ENCODE measurements at places on chromosomes 11 and 22. TPM values are rescaled to one million over a fixed set of nuclear protein-coding genes. Genes with fewer than 3 reads are reported as not detected.

- no peak for DNase-seq
Observed at GRCh38 chr11:125892071-125892470, 4.6 kb downstream of the HYLS1 start.

GRCh38 chr22:42947211-42947990 is 67.5 kb downstream of the PACSIN2 start:
- DNase-seq = peak; percentile 72

DNA sequence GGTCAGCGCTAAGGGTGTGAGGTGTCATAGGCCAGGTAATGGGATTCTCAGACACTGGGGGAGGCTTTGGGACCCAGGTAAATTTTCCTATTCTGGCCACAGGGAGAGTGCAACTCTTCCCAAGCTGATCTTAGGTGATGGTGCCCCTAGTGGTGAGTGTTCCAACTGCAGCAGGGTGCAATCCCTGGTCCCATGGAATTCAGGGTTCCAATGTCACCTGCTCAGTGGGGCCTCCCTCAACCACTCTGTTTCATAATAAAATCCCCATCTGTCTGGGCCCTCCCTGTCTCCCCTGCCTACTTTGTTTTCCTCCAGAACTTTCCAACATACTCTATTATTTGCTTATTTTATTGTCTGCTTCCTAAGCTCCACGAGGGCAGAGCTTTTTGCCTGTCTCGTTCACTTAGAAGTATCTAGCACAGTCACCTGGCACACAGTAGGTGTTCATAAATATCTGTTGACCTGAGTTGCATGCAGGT is 2.9 kb upstream of the SGSM1 start:
- DNase-seq = no peak

- DNase-seq = peak; percentile 85
Observed at GRCh38 chr11:19723572-19724342, 11.1 kb downstream of the NAV2 start.

GRCh38 chr11:100445231-100445735 is 241.8 kb upstream of the ARHGAP42 start:
- DNase-seq = no peak

DNA sequence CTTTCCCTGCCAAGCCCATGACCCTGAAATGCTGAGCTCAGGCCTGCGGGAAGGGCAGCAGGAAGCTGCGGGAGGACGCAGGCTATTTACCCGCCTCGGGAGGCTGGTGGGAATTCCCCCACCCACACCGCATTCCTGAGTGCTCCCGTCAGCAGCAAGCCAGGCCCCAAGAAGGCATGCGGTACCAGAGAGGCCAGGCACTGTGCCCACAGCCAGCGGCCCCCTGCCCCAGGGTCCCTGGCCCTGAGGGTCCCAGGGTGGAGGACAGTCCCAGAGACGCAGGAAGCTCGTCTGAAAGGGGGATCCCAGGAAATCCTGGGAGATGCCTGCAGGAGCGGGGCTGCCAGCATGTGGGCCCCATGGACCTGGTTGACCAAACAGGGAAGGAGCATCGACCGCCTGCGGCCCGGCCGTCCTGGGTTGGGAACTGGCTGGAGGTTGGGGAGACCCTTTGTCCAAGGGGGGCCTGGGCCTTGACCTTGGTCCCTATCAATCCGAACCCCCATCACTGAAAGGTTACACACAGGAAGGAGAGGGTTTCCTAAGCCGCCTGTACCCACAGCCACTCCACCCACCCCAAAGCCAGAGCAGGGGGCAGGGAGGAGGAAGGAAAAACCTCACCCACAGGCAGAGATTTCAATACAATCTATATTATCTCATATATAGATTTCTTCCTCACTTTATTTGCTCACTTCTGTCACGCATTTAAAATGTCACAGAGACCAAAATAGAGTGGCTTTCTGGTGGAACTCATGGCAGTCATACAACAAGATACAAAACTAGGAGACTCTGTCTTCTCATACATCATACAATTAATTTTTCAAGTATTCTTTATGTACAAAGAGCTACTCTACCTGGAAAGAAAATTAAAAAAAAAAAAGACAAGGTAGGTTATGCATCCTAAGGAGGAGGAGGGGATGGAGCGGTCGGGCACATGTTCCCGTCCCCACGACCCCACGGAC is 17.1 kb downstream of the MAFF start:
- peak; percentile 78 for DNase-seq

- no peak for DNase-seq
Observed at GRCh38 chr11:57658023-57658361, 430 bp downstream of the CLP1 start.

DNA sequence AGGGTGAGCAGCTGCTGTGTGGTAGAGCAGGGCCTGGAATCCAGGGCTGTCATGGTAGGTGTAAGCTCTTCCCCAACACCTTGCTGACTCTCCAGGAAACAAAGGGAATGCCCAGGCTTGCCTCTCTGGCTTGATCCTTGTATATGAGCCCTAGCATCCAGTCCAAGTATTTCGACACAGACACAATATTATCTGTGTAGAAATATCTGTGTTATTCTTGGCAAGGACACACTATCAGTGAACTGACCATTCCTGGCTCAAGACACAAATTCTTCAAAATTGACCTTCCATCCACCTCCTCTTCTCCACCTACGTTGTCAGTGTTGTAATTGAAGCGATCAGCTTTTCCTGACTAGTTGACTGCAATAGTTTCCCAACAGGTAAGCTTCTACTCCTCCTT is 312.0 kb upstream of the NARS2 start:
- DNase-seq = no peak

DNA sequence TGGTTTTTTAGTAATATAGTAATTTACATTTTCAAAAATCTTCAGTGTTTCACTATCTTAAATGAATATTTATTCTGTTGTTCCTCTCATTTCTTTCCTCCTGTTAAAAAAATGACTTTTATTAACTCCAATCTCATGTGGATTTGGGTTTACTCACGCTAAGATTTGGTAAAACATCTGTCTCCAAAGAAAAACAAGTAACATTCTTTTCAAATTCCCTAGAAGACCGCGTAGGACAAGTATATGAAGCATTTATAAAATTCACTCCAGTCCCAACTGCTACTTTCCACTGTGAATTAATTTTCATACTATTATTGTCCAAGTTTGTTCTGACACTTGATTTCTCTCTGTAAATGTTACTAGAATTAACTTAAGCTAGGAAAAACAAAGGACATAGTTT is 26.2 kb downstream of the SBF2 start:
- no peak for DNase-seq

DNA sequence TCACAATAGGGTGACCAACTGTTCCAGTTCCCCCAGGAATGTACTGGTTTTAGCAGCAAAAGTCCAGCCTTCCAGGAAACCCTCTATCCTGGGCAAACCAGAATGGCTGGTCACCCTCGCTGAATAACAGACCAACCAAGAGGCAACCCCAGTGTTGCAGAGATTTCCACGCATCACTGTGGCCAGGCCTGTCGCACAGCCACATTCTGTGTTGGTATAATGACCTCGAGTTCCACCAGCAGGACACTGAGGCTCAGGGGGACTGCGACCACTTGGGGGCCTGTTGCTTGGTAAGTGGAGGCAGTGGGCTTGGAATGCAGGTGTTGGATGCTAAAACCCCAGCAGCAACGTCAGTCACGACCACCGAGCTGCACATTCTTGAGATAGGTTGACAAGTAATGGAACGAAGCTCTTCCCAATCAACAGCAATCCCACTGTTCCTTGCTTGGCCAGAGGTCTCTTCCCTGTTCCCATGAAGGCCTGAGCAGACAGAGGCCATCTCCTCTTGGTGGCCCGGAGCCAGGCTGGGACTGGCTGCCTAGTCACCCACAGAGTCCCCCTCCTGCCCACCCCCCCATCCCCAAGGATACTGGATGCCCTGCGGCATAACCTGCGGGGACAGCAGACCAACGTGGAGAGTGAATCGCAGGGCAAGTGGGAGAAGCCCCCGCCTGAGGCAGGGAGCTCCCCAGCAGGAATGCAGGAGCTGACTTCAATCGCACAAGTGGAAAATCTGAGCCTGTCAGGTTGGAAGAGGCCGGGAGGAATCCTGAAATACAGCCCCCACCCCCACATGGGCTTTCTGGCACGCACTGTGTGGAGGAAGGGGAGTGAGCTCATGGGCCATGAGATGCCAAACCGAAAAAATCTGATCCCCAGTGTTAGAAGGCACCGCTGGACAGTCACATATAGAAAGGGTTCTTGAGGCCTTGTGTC is 43.4 kb upstream of the MN1 start:
- DNase-seq = peak; percentile 26

DNA sequence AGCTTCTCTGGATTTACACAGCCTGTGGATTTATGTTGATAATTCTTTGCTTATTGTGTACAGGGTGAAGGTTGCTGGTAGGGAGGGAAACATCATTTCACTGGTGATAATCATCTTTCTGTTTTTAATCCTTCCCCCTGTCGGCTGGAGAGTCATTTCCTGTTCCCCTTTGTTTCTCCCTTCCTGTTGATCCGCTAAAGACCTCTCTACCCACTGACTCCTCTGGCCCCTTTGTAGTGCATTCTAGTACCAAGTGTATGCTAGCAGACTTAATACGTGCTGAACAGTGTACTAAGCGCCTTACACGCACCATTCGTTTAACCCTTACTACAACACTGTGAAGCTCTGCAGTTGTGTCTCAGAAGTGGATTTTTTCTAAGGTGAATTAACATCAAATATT is 19.0 kb upstream of the OR9Q1 start:
- DNase-seq = no peak

GRCh38 chr11:125345421-125346178 is 150.5 kb downstream of the FEZ1 start:
- peak; percentile 71 for DNase-seq

- no peak for DNase-seq
Observed at GRCh38 chr11:3920148-3920852, 64.8 kb downstream of the STIM1 start.

DNA sequence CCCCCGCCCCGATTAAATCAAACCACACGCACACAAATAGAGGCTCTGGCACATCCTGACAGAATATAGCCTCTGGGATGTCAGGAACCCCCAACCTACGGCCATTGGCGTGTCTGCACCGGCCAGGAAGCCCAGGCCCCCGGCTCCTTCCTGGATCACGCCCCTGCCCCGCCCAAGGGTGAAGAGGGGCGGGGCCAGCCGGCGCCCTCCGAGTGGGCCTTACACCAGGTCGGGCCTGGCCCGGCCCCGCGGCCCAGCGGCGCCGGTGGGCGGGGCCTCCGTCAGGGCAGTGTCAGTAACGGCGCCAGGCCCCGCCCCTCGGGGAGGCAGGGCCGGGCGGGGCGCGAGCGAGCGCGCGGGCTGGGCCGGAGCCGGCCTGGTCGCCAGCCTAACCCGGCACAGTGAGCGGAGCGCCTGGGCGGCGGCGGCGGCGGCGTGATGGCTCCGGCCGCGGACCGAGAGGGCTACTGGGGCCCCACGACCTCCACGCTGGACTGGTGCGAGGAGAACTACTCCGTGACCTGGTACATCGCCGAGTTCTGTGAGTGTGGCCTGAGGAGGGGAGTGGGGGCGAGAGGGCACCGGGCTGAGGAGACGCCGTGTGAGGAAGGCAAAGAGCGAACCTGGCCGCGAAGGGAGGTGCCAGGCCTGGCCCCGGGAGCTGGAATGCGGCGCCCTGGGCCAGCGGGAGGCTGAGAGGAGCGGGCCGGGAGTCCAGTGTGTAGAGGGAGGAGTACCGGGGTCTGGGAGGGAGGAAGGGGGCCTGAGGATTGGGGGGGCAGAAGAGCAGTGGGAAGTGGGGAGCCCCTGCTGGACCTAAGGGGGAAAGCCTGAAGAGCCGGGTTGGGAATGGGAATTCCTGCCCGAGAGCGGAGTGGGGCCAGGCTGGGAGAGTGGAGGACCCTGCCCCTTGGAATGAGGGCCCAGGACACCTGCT is at the start of gene ACER3:
Gene ACER3, plus strand, starts transcription at position 380 of the 937 bp plus-strand sequence. Its CDS starts 59 bp downstream, at position 439.
- peak; percentile 95 for DNase-seq

DNA sequence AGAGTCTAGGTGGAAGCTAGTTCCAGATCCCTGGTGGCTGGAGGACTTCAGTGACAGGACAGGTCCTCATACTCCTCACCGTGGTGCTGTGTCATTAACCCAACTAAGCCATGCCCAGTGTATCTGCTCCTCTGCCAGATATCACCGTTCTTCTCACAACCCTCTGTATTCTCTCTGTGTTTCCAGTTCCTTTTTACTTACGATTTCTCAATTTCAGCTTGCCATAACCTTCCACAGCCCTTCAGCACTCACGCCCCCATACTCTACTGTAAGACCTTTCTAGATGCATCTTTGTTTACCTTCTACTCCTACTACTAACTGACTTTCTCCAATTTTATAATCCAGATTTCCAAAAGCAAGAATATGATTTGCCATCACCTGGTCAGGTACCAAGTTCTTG is 26.1 kb upstream of the RIC3 start:
- no peak for DNase-seq

- DNase-seq = no peak
Observed at GRCh38 chr11:126564566-126564965, 209.1 kb downstream of the ST3GAL4 start.

GRCh38 chr22:26115266-26115665 is 54.0 kb upstream of the SEZ6L start:
- DNase-seq = no peak

DNA sequence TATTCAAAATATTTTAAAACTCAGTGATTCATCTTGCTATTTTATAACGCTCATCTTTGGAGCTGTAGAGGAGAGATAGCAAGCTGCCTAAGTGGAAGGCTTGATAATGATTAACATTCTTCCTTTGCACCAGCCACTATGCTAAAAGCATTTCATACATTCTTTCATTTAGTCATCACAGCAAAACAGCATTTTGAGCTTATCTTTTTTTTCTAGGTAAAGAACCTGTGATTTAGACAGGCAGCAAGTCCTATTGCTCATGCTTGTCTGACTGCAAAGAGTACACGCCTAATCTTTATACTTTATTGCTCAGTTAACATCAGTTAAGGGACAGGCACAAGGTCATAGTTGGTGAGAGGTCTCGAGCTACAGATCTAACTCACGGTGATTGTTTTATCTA is 713.1 kb upstream of the ARHGAP42 start:
- no peak for DNase-seq

GRCh38 chr11:76376746-76377558 is 4.0 kb downstream of the THAP12 start:
- no peak for DNase-seq

DNA sequence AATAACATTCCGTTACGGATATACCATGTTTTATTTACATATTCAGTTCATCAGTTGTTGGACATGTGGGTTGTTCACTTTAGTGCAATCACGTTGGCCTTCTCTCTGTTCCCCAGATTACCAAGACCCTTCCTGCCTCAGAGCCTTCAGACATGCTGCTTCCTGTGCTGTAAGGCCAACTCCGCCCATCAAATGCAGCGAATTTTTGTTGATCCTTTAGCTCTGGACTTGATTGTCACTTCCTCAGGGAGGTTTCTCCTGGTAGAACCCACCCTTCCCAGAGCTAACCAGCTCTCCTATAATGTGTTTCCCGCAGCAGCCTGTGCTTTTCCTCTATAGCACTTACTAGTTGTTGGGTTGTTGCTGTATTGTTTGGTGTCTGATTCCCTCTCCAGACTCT is 39.4 kb downstream of the SWAP70 start:
- no peak for DNase-seq

The RANBP1 gene
- 49.6 TPM for total RNA-seq

The ACTN3 gene
- total RNA-seq = not detected

The OR10D3 gene
- not detected for total RNA-seq

The BEST1 gene
- 2.3 TPM for total RNA-seq

The HTATIP2 gene
- 152 TPM for total RNA-seq

The AMPD3 gene
- 0.98 TPM for total RNA-seq

The COMT gene
- total RNA-seq = 176 TPM

The SLC22A9 gene
- total RNA-seq = 19.4 TPM

The ASCL2 gene
- total RNA-seq = 0.81 TPM

The SCGB2A2 gene
- not detected for total RNA-seq

The CD3D gene
- 0.98 TPM for total RNA-seq
